Endothelial cell (in vitro differentiated cells): ENCODE measurements at places on chromosomes 1 and 21.

GRCh38 chr1:160032165-160032820 is 503 bp upstream of the PIGM start:
- H3K27ac ChIP-seq: peak overlapping the region; percentile 93
- H3K36me3 ChIP-seq: peaks cover 3% of the 10 kb centered on the region
- H3K4me1 ChIP-seq: peaks cover 24% of the 10 kb centered on the region
- H3K27me3 ChIP-seq: peaks cover 10% of the 10 kb centered on the region
- DNase-seq: peak; percentile 12

DNA sequence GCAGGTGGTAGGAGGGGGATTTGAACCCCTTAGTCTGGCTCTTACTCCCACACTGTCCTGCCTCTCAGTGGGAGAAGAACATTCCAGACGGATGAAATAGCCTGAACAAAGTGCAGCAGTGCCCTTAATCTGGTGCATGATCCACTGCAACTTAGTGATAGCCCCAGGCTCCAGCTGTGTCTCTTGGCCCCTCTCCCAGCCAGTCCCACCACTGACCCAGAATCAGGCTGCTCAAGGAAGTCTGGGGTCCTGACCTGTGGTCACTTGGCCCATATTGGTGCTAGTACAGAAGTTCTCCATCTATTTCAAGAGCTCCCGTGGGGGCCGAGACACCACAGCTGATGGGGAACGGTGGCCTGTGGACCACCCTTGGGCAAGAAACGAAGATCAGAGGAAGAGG is 255.0 kb downstream of the KAZN start:
- no peak for DNase-seq
- no peak overlapping the region for H3K4me3 ChIP-seq
- H3K27me3 ChIP-seq: peaks cover 2% of the 10 kb centered on the region
- no peak overlapping the region for H3K27ac ChIP-seq

DNA sequence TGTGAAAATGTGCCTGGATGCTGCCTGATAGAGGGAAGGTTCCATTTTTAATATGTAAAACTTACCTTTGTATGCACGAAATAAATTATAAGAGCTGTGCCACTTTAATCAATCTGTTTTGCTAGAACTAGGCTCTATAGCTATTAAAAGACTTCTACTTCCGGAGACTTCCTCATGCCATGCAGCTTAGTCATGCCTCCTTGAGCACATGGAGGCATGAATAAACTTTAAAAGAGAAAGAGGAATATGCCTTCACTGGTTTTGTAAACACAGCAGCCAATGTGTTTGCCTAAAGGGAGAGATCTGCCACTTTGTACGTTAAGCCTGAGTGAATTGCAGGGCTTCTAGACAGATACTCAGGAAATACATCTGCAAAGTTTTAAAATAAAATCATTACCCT is 604.6 kb downstream of the LRRIQ3 start:
- H3K4me3 ChIP-seq: no peak overlapping the region
- H3K36me3 ChIP-seq: no peaks in the 10 kb centered on the region
- no peak for DNase-seq
- H3K27me3 ChIP-seq: no peaks in the 10 kb centered on the region

- DNase-seq: no peak
- no peaks in the 10 kb centered on the region for H3K4me1 ChIP-seq
- H3K4me3 ChIP-seq: no peak overlapping the region
- no peaks in the 10 kb centered on the region for H3K36me3 ChIP-seq
- no peak overlapping the region for H3K27ac ChIP-seq
Measured at GRCh38 chr1:198622001-198622400, 16.8 kb upstream of the PTPRC start.

GRCh38 chr21:28106370-28106890 is 886.2 kb downstream of the LTN1 start:
- peak overlapping the region; percentile 97 for H3K27ac ChIP-seq
- no peaks in the 10 kb centered on the region for H3K36me3 ChIP-seq
- DNase-seq: no peak
- H3K27me3 ChIP-seq: no peaks in the 10 kb centered on the region

GRCh38 chr1:3945222-3945621 is 45.1 kb upstream of the C1orf174 start:
- H3K4me1 ChIP-seq: no peaks in the 10 kb centered on the region
- H3K27me3 ChIP-seq: peaks cover 8% of the 10 kb centered on the region
- peak overlapping the region; percentile 22 for H3K4me3 ChIP-seq
- no peak for DNase-seq
- H3K27ac ChIP-seq: no peak overlapping the region
